Spinal cord (tissue), 10 donors: ENCODE measurements at places on chromosomes 5 and 9. TPM values are rescaled to one million over a fixed set of nuclear protein-coding genes. Genes with fewer than 3 reads are reported as not detected.
A peak's percentile ranks its signal among the peaks of the same experiment; 100 is the strongest.

The ELOVL7 gene
- polyA plus RNA-seq, result 4.2 TPM

The MVB12B gene
- 77.9 TPM for polyA plus RNA-seq

The MRPS2 gene
- polyA plus RNA-seq, result 60.9 TPM

- no peak for DNase-seq
Observed at GRCh38 chr9:105158898-105159297, 85.6 kb upstream of the SLC44A1 start.

- DNase-seq, result no peak
Observed at GRCh38 chr9:98142925-98143481, 24.0 kb upstream of the TRIM14 start.

GRCh38 chr9:3848445-3849114 lies 322.8 kb upstream of the RFX3 start:
- DNase-seq, result peak; percentile 74

GRCh38 chr5:120576588-120576987 lies 112.5 kb downstream of the PRR16 start:
- DNase-seq, result no peak
